Esophagus muscularis mucosa (tissue), 4 donors: ENCODE measurements at places on chromosomes 13 and 19. TPM values are rescaled to one million over a fixed set of nuclear protein-coding genes. Genes with fewer than 3 reads are reported as not detected.

DNA sequence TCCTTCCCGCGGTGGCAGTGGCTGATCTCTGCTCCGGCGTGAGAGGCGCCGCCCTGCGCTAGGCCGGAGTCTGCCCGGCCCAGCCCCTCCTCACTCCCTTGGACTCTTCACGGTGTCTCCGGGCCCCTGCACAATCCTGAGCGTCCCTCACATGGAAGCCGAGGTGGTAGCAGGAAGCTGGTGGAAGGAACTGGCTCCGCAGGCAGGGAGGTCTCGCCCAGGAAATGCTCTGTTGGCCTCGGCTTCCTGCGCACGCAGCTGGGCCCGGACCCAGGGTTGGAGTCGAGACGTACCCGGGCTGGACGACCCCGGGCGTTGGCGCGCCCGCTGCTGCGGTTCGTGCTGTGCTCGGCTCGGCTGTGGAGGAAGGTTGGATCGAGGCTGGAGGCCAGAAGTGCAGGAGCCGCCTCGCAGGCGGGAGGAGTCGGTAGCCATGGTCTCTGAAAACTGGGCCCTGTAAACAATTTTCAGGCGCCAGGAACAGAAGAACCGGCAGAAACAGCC, 46.3 kb downstream of the ZNF724 start:
- DNase-seq, result no peak

The ZNF614 gene
- total RNA-seq, result 5.8 TPM

The FFAR2 gene
- total RNA-seq, result not detected

GRCh38 chr13:111367340-111367739, 46.9 kb downstream of the TEX29 start:
- peak; percentile 53 for DNase-seq

- no peak for DNase-seq
Observed at GRCh38 chr13:46663206-46664037, 110.5 kb downstream of the LRCH1 start.

DNA sequence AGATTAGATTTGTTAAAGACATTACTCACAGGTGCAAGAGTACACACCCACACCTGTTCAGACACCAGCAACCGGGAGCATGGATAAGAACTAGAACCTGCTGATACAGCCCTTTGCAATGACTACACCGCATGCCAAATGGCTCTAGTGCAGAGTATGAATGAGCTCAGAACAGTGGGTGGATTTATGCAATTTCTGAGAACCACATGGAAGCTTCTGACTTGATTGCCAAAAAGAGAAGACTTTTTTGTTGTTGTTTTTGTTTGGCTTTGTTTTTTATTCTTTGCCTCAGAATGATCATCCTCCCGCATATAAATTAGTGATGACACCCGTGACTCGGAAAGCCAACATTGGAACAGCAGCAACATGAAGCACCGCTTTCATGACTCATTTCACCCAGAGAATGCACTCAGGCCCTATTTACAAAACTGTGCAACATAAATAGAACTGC, 77.4 kb upstream of the LRCH1 start:
- no peak for DNase-seq

The KLK4 gene
- total RNA-seq, result not detected

GRCh38 chr19:49981603-49982593, 20.9 kb upstream of the SIGLEC11 start:
- DNase-seq, result no peak

- DNase-seq, result no peak
Observed at GRCh38 chr13:33206945-33207614, 78.5 kb downstream of the STARD13 start.

The ZNF439 gene
- 7.6 TPM for total RNA-seq

The DCT gene
- total RNA-seq, result under 0.01 TPM

- DNase-seq, result no peak
Observed at GRCh38 chr13:21530656-21531055, 71.6 kb upstream of the ZDHHC20 start.

GRCh38 chr13:44218501-44219240, 155.0 kb upstream of the SERP2 start:
- no peak for DNase-seq

The ZNF724 gene
- 0.66 TPM for total RNA-seq

- DNase-seq, result no peak
Observed at GRCh38 chr19:58067240-58067912, 8.3 kb downstream of the ZNF135 start.

DNA sequence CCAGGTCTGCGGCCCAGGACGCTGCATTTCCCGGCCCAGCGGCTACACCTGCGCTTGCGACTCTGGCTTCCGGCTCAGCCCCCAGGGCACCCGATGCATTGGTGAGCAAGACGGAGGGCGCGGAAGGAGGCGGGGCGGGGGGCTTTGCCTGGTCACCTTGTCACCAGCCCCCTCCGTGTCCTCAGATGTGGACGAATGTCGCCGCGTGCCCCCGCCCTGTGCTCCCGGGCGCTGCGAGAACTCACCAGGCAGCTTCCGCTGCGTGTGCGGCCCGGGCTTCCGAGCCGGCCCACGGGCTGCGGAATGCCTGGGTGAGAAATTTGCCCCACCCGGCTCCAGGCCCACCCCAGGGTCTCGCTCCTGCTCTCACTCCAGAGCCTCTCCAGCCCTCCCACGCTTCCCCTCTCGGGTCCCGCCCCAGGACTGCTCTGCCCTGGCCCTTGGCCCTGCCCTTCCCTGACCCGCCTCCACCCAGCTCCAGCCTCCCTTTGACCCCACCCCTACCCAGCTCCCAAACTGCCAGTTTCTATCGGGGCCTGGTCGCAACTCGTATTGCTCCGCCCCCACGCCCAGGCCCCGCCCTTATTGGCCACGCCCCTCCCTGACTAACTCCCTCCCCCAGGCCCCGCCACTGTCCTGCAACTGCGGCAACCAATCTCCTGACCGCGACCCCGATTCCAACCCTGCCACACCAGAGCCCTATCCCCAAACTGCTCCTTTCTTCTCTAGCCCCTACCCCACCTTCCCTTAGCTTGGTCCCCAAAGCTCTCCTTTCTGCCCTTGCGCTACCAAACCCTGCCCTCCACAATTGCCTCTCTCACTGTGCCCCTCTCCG, 8.6 kb downstream of the LTBP4 start:
- DNase-seq, result peak; percentile 98

The ELANE gene
- 1.5 TPM for total RNA-seq

DNA sequence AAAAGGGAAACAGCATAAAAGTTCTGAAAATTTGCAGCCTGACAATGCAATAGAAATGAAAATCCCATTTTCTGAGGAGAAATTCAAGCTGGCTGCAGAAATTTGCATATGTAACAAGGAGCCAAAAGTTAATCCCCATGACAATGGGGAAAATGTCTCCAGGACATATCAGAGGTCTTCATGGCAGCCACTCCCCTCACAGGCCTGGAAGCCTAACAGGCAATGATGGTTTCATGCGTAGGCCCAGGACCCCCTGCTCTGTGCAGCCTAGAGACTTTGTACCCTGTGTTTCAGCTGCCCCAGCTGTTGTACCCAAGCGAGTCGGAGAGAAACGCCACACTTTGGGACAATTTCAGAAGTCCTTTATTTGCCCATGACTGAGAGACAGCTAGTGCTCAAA, 701.3 kb upstream of the KLHL1 start:
- DNase-seq, result no peak

DNA sequence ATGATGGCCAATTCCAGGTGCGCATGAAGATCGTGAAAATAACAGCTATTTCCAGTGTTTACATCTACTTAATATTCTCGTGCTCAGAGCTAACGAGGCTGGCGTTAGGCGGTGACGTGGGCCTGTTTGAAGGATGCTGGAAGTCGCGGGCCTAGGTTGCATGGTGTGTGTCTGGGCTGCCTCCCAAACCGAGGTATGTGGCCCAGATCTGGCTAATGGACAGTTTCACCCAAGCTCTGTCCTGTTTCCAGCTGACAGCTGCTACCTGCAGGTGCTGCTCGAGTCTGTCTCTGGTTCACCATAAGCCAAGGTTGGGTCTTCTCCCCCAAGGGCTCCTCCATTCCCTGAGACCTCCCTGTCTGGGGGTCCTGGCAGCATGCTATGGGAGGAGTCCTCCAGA, 40.5 kb upstream of the KCTD15 start:
- DNase-seq, result no peak

DNA sequence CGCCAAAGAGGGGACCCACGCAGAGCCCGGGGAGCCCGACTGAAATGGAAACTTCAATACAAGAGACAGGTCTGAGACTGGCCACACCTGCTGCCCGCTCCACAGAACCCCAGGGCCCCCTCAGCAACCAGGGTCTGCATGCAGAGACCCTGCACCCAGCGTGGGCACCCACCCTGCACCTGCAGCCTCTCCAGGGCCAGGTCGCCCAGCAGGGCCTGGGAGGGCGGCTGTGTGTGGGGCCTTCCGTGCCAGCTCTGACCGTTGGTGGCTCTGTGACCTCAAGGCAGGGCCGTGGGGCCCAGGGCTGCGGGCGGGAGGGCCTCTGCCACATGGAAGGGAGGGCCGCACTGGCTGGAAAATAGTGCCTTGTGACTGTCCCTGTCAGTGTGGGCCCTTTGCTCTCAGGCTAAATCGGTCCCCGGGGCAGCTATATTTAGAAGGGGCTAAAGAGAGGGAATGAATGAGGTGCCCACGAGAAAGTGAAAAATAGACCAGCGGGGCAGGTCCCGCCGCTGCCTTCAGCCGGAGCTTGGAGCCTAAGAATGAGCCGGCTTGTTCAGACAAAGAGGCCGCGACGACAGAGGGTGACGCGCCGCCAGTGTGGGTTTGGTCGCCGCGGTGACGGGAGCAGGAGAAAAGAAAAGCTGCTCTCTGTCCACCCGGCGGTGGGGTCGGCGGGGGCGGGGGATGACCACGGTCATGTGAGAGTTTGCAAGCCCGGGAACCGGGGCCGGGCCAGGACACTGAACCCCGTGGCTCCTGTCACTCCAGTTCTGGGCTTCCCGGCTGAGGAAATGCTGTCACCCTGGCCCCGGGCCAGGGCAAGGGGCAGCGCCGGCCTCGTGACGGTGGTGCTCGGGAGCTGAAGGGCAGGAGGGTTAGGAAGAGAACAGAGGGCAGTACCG, 70.5 kb downstream of the GADD45B start:
- DNase-seq, result peak; percentile 96

The ZNF317 gene
- 19.9 TPM for total RNA-seq

GRCh38 chr13:114296902-114297301, 15.5 kb downstream of the UPF3A start:
- no peak for DNase-seq

DNA sequence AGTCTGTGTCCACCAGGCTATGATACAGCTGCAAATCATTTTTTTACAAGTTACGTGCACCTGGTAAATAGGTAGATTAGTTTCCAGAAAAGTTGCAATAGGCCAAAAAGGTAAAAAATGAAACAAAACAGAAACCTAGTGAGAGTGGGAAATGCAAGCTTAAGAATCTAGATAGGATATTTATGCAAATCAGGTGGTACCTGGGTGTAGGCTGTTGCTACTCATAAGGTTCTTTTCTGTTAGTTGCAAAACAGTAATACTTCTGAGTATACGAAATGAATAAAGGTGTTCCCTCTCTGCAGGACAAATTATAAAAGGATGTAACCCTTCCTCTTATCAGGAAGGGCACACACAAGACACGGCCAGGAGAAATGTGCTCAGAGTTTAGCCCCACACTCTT, 97.9 kb downstream of the UGGT2 start:
- DNase-seq, result no peak

The LHB gene
- not detected for total RNA-seq

- DNase-seq, result no peak
Observed at GRCh38 chr19:42345191-42345812, 19.9 kb downstream of the MEGF8 start.

DNA sequence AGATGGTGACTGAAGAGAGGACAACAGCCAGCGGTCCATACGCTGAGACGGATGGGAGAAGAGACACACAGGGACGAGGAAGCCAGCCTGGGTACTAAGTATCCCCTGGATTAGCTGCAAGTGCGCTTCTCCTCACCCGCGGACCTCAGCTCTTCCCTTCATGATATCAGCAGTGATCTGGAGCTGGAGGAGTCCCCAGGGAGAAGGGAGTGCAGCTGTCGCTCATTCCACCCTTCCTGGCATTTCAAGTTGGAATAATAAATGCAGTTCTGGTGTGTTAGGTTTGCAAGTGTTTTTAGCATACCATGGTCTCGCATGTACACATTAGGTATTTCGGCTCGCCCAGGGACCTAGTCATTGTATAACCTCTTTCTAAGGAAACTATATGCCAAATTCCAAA, 88.5 kb upstream of the C1QTNF9B start:
- peak; percentile 78 for DNase-seq

GRCh38 chr19:1592024-1592754, 476 bp downstream of the MBD3 start:
- DNase-seq, result peak; percentile 93

GRCh38 chr19:1110809-1111640, 7.2 kb downstream of the GPX4 start:
- DNase-seq, result no peak

DNA sequence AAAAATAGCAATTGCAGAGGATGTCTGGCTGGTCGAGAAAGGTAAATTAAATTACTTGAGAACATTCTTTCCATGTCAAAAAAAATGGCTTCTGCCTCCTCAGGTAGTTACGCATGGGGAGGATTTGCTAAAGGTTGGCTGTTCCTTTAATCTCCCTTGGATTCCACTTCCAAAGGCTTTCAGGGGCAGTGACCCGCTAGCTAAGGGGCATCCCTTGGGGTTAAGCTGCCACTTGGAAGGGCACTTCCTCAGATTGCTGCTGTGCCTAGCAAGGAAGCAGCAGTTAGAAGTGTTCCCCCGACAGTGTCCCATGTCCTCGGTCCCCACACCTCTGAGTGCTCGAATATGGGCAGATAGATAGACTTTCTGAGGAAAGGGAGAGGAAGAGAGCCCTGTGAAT, 108.5 kb downstream of the RGCC start:
- DNase-seq, result peak; percentile 24

GRCh38 chr13:51811046-51811445, 7.1 kb upstream of the DHRS12 start:
- no peak for DNase-seq

DNA sequence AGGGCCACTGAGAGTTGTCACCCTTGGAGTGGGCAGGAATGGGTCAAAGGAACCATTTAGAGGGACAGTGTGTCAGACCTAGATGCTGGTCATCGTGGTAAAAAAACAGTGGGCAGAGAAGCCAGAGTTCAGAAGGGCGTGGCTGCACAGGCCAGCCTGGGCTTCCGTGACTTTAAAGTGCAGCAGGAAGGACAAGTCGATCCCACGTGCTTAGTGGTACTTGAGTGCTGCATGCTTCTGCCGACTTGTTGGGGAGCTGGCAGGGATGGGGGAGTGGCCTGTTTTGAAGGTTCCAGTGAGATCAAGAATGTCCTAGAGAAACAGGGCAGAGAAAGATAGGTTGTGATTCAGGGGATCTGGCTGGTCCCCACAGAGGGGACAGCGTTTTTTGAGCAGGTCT, 17.0 kb downstream of the LYL1 start:
- DNase-seq, result no peak

- DNase-seq, result no peak
Observed at GRCh38 chr19:4304538-4305256, at the start of gene FSD1. Gene FSD1 (plus strand): TSS chr19:4304598. CDS start chr19:4304747, 149 bp downstream.

DNA sequence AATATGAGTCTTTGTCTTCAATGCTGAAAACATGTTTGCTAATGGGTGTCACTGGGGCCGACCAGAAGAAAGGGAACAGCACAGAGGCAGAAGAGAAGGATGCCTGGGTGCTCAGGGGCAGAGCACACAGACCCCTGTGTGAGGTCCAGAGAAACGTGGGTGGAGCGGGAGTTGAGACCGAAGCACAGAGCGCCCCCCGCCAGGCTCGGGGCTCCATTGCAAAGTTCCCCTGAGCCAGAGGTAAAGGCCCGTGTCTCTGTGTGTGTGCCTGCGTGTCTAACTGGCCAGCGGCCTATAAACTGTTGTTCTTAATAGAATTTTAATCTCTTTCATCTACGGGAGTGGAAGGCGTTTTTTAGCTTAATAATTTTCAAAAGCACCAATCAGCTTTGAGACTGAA, 343.1 kb downstream of the TEX29 start:
- DNase-seq, result no peak

GRCh38 chr13:23963947-23964346, 66.6 kb upstream of the C1QTNF9B start:
- DNase-seq, result no peak
